ENCODE measurements at places on chromosomes 3 and 15.

DNA sequence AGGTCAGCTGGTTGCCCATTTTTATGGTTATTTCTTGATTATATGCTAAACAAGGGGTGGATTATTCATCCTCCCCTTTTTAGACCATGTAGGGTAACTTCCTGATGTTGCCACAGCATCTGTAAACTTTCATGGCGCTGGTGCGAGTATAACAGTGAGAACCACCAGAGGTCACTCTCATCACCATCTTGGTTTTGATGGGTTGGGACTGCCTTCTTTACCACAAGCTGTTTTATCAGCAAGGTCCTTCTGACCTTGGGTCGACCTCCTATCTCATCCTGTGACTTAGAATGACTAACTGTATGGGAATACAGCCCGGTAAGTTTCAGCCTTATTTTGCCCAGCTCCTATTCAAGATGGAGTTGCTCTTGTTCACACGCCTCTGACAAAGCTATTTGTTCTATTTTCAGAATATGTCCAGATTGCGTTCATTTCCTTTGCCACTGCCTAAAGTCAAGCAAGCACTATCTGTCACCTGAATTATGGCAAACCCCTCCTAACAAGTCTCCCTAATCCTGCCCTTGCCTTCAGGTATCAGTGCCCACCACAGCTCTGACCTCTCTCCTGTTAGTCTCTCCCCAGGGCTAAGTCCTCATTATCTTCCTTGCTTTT lies 308.5 kb downstream of the ROBO2 start:
- peak; percentile 3 for DNase-seq

GRCh38 chr3:128074851-128075521 lies 22.7 kb downstream of the SEC61A1 start:
- DNase-seq: no peak

DNA sequence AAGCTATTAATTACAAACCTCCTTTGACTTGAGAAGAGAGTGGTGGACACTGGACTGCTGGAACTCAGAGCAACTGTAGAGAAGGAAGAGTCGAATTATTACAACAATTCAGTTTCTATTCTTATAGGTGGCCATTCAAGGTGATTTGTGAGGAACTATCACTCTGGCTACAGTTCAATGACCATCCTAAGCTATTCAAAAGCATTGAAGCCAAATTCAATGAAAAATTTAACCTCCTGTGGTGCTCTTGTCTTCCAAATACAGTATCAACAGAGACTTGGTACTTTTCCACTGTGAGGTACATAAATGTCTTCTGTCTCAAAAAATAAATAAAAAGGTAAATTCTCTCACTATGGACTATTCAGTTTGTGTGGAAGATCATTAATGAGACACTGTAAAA lies 513.3 kb upstream of the SEMA6D start:
- DNase-seq: no peak

DNA sequence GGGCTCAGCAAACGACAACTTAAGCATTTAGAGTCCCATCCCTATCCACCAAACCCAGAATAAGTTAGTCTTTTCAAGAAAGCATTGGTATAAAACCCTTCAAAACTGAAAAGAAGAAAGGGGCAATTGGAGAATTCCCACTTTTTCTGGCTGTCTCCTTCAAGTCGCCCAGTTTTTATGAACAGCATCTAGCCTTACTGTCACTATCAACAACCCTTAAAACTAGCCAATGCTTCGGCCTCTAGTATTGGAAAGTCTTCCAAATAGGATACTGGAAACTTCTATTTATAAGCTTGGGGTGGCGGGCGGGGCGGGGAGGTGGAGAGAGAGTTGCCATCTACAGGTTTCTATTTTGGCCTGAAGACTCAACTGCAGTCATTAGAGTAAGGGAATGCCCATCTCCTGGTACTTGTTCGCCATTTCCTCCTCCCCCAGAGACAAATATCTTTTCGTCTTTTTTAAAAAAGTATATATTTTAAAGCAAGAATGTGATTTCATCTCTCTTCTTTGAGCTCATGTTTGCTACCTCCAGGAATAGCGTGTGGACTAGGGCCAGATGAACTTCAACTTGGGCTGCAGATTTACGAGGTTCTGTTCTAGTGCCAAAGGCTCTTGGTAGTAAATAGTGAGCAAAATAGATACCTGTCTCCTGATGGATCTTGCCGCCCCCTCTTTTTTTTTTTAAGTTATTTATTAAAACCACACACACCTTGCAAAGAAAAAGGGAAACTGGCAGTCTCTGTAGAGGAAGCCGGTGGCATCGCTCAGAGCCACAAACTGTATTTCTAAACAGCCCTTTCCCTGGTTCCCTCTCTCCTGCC lies 2.7 kb downstream of the BCL6 start:
- peak; percentile 92 for DNase-seq

- DNase-seq: peak; percentile 62
These were observed 30.9 kb downstream of the MGLL start for GRCh38 chr3:127791221-127791913.

Data from LNCaP clone FGC (cell line).